ENCODE measurements at places on chromosomes 2 and 18.

- no peak for DNase-seq
These were observed 5.5 kb upstream of the KIF1A start for GRCh38 chr2:240825476-240825875.

DNA sequence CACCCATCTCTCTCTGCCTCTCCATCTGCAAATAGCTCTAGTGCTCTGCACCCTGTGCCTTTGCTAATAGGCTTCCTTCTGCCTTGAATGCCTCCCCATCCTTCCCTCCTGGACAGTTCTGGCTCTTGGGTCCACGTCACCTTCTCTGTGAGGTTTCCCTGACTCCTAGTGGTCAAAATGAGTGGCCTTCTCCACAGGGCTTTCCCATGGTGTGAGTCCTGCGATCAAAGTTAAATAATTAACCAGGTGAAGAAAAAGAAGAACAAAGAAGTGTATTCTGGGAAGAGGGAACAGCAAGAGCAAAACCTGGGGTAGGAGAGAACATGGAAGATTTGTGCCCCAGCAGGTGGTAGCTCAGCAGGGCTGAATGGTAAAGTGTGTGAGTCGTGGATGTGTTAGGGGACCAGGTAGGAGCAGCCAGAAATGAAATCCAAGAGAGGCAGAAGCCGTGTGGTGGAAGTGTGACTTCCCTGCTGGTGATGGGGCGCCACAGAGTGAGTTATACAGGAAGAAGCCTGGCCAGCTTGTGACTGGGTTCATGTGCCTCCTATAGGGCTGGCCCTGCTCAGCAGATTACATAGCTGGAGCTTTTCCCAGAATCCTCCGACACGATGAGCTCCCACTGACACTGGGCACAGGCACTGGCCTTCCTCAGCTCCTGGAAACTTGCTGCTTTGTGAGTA lies 93.8 kb upstream of the LDAH start:
- DNase-seq = no peak

DNA sequence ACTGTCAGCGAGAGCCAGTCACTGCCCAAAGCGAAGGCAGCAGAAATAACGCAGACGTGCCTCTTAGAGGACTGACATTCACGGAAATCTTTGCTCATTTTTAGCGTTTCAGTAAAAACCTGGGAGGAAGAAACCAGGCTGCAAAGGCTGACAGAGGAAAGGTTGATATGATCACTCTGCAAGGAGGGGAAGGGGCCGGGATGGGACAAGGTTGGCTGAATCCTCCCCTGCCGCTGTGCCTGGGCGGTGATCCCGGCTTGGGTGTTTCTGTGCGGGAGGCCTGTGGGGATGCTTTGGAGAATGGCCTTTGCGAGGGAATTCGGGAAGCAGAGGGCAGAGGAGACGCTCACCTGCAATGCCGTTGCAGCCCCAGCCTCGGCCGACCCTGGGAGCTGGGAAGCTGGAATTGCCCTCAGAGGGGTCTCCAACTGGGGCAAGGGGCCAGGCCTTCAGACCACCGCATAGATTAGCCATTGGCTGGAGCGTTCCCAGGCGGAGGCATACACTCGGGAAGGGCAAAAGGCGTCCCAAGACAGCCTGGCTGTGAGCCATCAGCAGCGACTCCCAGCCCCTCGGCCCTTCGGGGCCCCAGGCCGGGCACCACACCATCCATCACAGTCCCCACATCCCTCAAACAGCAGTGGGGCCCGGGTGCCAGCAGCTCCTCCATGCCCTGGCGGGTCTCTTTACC lies 111.7 kb upstream of the GPC1 start:
- DNase-seq = no peak

GRCh38 chr2:23418056-23418455 lies 33.1 kb downstream of the KLHL29 start:
- DNase-seq = no peak

GRCh38 chr2:31402388-31402787 lies 12.2 kb downstream of the XDH start:
- DNase-seq = no peak

DNA sequence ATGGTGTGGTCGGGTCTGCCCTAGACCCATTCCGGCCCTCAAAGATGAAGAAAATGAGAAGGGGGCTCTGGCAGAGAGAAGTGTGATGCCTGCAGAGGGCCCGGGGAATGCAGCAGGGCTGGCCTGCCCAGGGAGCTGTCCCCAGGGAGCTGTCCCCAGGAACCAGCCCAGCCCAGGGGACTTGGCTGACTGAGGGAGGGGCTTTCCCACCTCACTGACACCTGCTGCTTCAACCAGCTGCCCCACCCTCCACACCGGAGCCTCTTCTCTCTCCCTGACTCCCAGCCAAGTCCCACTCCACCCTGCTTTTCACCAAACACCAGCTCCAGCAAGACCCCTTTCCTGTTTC lies 111.2 kb downstream of the STPG4 start:
- DNase-seq = no peak

DNA sequence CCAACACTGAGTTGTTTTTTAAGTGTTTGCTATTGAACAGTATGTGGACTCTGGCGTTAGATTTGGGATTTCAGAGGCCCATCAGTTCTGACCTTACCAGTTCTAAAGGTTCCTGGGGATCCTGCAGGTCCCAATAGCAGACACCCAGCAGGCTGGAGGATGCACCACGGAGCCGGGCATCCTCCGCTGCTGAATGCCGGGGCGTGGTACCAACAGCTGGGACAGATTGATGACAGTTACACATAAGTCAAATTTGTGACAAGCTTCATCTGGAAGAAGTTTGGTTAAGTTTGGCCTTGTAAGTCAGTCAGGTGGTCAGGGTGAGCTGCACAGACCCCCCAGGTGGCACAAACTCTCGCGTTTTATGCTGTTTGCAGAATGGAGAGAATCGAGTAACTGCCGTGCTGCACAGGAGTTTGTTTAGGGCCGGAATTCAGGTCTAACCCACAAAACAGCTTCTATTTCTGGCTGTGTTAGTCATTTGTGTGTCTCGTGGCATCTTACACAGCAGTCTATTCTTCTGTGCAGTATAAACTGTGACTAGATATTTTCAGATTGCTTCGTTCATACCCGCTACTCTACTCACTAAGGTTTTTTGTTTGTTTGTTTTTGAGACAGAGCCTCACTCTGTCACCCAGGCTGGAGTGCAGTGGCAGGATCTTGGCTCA lies 19.2 kb downstream of the CTDP1 start:
- no peak for DNase-seq

GRCh38 chr2:142347751-142348150 lies 216.9 kb upstream of the LRP1B start:
- DNase-seq = no peak

GRCh38 chr2:120562218-120563005 lies 173.3 kb upstream of the GLI2 start:
- DNase-seq = no peak

DNA sequence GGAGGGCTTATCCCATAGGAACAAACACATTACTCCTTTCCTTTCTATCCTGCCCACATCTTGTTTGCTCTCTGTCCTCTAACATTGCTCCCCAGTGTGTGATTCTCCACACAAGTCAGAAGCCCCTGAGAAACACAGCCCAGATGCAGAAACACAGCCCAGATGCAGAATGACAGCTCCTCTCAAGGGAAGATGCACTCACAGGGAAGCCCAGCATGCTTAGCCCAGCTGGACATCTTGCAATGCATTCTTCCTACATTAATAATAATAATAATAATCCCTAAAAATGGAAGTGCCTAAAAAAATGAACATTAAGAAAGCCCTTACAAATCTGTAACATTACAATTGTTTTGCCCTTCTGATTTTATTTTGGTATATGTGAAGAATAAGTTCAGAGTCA lies 172.1 kb downstream of the CBLN2 start:
- DNase-seq = no peak

GRCh38 chr2:191369034-191369433 lies 123.8 kb downstream of the MYO1B start:
- no peak for DNase-seq

DNA sequence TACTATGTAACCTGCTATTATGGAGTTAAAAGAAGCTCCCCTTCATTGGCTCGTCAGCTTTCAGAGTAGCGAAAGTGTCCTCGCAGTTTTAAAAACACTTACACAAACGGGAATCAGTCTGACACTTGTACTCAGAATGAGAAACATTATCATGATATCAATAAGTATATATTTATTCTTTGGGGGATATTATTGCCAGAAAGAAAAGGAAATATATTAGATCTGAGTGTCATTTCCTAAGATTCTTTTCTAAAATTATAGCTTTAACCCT lies 584.5 kb downstream of the ZEB2 start:
- DNase-seq = no peak

GRCh38 chr18:50686409-50686808 lies 126.5 kb downstream of the MAPK4 start:
- no peak for DNase-seq

DNA sequence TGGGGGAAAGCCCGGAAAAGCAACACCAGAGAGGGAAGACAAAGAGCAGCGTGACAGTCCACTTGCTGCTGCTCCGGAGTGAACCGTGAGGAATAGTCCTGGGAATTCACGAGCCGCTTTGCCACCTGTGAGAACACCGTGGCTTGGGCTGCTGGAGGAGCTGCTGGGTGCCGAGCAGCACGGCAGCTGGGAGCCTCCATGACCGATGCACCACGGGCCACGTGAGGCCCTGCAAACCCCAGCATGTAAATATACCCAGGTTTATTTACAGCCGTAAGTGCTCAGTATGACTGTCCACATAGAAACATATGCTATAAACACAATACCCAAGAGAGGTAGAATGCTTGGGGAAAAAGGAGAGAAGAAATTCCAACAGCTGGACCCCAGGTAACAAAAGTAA lies 65.1 kb downstream of the SMIM21 start:
- DNase-seq = no peak

DNA sequence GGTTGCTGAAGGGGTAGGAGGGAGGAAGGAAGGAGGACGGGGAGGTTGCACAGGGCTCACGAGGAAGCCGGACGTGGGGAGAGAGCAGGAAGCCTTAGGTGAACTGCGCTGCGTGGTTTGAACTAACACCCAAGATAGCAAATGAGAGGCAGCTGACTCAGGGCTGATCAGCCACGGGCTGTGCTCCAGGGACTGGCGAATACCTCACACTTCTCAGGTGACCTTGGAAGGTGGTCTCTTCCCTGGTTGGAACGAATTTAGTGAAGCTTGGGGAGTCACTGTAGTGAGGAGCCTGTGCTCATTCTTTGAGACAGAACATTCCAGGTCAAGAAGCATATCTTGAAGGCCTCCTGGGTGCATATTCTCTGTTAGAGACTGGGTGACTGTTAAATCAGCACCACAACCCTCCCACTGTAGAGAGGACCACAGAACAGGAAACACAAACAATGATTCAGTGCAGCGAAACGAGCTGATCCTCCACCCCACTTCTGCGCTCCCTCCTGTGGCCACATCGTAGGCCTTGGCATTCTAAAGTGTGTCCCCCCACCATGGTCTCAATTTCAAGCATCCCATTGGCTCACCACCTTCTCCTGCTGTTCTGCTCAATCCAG lies 33.8 kb downstream of the TOGARAM2 start:
- peak; percentile 58 for DNase-seq

DNA sequence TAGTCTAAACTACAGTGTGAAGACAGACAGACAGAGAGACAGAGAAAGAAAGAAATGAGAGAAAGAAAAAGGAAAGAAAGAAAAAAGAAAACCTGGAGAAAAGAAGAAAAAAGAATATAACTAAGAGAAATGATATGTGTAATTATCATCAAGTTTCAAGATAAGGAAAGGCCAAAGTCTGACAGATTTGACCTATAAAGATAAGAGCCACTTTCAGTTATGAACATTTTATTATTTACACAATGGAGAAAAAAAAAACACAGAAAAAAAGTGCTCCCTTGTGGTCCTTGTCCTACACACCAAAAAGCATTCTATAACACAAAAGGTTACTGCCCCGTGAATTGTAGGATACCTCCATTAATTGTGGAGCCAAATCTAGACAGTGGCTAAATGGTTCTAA lies 937.2 kb upstream of the DDX18 start:
- no peak for DNase-seq

GRCh38 chr2:207760453-207760852 lies 9.3 kb downstream of the FZD5 start:
- DNase-seq = no peak

DNA sequence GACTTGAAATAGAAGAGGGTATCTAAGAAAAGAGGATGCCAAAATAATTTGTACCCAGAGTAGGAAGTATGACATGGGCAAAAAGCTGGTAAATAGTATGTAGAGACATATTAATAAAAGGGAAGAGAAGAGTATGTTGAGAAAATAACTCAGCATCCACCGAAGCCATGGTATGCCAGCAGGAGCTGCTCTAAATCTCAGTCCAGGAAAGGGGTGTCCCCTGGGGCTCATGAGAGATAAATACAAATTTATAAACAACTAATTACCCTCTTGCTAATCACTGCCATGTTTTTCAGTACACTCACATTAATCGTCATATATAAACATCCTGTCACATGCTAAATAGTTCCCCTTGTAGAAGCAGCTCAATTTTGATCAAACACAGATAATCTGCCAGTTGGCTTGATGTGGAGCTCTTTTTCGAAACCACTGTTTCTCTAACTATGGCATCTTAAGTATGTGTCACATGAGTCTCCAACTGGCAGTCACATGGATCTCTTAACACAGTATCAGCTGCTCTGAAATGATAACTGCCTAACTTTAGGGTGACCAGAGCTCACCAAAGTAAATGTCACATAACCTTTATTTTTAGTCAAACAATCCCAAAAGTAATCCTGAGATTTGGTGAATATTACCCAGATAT lies 31.9 kb downstream of the EXOC6B start:
- DNase-seq = no peak

DNA sequence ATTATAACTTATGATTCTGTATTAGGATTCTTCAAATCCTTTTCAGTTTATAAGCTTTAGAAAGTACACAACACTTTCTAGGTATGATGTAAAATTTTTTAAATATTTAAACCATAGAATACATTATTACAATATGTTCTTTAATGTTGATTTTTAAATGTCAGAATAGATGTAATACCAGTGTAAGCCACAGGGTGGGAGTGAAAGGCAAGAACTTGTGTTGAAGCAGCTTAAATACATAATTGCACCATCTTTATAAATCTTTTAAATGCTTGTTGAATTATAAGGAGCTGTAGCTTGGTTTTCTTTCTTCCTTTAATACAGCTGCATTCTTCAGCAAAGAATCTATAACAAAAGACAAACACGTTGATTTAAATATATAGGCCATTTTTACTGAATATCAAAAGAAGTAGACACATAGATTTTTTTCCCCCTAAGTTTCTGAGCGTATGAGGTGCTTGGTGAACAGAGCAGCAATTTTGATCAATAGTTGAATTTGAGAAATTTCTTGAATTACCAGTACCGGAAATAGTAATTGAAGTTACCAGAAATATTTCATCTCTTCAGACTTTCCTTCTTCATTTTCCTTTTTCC lies 63.0 kb downstream of the TANK start:
- no peak for DNase-seq
